GM18507 (cell line): ENCODE measurements at places on chromosomes 7 and 10.

DNA sequence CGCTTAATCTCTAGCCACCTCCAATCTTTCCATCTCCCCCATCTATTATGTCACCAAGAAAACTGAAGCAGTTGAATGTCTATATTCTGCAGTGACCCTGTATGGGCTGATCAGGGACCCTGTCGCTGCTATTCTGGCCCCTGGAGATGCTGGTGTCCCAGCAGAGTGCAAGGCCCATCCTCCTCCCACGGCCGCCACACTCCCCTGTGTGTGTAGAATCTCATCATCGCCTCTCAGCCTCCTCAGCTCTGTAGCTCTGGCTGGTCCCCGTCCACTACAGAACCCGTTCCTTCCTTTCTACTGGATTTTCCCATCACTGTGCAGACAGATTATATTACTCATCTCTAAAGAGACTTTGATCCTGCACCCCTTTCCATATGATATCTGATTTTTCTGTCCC, 235.8 kb upstream of the PFKP start:
- no peak for DNase-seq

- DNase-seq = no peak
These were observed 82.0 kb downstream of the ARL4A start for GRCh38 chr7:12769444-12769843.

- DNase-seq = no peak
These were observed 9.6 kb upstream of the ZNF783 start for GRCh38 chr7:149252378-149252777.

DNA sequence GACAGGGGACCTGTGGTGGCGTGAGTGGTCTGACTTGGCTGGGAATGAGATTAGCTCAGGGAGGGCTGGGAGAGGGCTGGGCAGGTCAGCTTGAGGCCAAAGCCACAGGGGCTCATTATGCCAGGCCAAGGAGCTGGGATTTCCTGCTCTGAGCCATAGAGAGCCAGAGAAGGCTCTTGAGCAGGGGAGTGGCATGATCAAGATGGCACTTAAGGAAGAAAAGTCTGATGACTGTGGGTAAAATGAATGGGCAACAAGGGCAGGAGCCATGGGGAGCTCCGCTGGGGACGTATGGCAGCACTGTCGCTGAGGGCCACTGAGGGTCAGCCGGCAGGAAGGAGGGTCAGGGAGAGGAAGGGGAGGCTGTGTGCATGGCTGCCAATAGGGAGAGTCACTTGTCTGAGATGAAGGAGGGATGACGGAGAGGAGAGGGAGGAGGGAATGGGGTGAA, 5.8 kb downstream of the ANTXRL start:
- DNase-seq = no peak

GRCh38 chr10:47378183-47378510, 5.9 kb downstream of the ZNF488 start:
- no peak for DNase-seq

DNA sequence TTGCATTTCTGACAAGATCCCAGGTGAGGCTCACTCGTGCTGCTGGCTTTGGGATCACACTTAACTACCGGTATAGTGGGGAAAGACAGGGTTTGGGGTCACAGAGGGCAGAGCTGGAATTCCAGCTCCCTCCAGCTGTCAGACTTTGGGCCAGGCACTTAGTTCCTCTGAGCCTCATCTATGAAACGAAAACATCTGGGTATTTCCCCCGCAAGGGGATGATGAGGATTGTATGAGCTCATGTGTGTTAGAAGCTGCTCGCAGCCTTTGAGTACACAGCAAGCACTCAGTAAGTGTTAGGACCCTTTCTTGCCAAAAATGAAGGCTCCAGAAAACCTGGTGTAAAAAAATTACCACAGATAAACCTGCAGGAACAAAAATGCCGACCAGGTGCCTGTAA, 66.1 kb downstream of the PRPF18 start:
- DNase-seq = no peak

DNA sequence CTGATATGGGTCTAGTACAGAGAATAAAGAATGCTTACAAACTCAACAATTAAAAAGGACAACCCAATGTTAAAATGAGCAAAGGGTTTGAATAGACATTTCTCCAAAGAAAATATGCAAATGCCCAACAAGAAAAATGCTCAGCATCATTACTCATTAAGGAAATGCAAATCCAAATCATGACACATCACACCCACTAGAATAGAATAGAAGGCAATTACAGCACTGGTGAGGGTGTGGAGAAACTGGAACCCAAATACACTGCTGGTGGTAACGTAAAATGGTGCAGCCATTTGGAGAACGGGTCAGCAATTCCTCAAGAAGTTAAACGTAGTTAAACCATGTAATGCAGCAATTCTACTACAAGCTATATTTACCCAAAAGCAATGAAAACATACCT, 53.8 kb downstream of the KDM7A start:
- DNase-seq = no peak

DNA sequence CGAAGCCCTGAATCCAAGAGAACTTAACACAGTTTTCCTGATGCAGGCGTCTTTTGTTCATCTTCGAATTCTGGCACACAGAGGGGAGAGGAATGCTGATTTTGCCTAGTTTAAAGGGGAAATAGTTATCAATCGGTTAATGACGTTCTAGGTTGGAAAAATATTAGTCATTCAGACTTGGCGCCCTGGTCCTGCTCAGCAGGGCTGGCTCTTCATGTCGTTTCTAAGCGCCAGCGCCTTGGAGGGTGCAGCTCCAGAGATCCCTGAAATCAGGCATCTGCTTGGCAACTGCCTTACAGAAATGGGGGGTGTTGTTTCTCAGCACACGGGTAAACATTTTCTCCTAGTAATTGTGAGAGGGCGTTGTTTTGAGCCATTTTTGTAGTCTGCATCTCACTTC, 1.3 kb upstream of the PRTFDC1 start:
- DNase-seq = no peak

DNA sequence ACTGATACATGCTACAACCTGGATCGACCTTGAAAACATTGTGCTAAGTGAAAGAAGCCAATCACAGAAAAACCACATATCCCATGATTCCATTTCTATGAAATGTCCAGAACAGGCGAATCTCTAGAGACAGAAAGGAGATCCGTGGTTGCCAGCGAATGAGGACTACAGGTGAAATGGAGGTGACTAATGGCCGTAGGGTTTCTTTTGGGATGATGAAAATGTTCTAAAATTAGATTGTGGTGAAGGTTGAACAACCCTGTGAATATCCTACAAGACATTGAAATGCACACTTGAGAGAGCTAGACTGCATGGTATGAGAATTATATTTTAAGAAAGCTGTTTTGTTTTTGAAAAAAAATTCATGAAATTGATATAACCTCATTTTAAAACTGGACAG, 188.5 kb upstream of the PLXNA4 start:
- no peak for DNase-seq

GRCh38 chr10:115762029-115762428, 511.0 kb downstream of the GFRA1 start:
- DNase-seq = no peak

DNA sequence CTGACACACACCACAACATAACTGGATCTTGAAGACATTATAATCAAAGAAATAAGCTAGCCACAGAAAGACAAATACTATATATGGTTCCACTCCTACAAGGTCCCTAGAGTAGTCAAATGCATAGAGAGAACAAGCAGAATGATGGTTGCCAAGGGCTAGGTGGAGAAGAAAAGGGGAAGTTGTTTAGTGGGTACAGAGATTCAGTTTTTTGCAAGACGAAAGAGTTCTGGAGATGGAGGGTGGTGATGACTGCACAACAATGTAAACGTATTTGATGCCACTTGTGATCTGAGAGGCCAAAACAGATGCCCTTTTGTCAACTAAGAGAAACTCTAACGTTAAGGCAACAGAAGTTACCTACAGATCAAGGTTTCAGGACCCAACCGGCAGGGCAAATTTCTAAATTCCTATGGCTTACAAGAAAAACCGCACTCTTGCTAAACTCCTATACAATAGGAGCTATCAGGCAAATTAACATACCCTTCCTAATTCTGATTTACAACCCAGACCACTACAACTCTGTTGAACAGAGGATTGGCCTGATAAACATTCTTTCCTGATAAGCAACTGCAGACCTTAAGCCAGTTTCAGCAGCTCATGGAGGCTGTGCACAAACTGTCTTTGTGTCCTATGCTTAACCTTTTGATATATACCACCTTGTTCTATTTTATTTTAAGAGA, 69.0 kb downstream of the FAM107B start:
- DNase-seq = no peak

DNA sequence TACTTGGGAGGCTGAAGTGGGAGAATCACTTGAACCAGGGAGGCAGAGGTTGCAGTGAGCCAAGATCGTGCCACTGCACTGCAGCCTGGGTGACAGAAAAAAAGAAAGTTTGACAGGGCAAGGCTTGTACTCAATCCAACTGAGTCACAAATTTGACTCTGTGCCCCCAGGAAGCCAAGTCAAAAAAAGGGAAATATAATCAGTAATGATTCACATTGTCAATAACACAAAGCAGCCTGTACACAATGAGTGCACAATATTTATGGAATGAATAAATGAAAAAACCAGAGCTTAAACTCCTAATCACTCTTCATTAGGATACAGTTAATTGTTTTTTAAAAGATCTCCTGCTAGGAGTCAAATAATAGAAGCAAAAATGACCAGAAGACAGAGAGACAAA, 6.4 kb downstream of the NAPEPLD start:
- DNase-seq = no peak

DNA sequence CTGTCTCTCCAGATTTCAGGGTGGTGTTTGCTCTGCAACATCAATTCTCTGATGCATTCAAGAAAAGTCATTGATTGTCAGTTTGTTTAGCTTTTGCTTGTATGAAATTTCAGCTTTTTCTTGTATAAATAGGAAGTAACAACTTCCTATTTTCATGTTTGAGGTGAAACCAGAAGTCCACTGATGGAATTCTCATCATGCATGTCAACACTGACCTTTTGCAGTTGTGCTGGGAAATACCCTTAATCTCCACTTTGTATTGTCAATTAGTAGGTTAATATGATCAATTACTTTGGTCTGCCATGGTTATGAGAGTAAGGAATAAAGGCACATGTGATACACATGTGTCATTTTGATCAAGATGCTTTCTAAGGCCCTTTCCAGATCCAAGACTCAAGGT, 208.8 kb upstream of the HPS1 start:
- no peak for DNase-seq

GRCh38 chr10:1149793-1150637, 93.8 kb downstream of the WDR37 start:
- DNase-seq = no peak

- no peak for DNase-seq
These were observed 77.0 kb upstream of the GSDME start for GRCh38 chr7:24834128-24834798.

DNA sequence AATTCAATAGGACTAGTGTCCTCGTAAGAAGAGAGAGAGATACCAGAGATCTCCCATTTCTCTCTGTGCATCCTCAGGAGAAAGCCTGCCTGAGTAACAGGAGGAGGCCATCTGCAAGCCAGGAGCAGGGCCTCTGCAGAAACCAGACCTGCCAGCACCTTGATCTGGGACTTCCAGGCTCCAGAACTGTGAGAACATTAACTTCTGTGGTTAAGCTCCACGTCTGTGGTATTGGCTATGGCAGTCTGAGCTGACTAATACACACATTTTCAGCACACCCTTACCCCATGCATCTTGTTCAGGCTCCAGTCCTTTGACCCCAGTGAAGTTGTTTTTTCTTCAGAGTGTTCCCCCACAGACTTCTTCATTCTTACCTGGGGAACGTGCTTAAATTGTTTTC, 3.1 kb upstream of the CRTAC1 start:
- DNase-seq = no peak

DNA sequence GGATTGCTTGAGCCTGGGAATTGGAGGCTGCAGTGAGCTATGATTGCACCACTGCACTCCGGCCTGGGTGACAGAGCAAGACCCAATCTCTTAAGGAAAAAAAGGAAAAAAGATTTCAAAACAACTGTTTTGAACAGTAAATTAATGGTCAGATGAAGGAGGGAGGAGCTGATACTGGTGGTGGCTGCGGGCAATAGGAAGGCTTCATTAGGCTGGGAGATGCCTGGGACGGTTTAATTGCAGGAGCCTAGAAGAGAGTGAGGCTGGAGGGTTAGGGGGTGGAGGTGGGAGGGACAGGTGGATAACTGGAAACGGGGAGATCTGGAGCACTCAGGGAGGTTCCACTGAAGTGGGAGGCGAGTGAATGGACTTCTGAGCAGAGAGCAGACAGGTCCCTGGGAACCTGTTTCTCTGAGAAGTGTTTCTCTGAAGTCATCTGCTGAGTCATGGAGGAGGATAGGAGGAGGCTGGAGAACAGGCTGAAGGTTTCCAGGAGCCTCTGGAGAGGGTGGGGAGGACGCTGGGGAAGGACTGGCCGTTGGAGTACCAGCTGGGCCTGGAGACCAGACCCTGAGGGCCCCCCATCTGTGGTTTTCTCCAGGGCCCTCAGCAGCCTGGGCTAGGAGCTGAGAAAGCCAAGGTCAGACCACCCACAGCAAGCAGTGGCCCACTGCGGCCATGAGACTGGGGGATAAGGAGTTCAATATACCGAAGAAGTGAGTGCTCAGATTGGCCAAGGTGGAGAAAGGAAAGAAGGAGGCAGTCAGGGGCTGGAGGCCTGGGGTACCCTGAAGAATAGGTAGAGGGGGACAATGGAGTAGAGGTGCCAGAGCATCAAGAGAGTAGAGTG, 14.4 kb upstream of the YWHAG start:
- no peak for DNase-seq

- DNase-seq = no peak
These were observed 198.8 kb downstream of the MTERF1 start for GRCh38 chr7:91681718-91682117.

DNA sequence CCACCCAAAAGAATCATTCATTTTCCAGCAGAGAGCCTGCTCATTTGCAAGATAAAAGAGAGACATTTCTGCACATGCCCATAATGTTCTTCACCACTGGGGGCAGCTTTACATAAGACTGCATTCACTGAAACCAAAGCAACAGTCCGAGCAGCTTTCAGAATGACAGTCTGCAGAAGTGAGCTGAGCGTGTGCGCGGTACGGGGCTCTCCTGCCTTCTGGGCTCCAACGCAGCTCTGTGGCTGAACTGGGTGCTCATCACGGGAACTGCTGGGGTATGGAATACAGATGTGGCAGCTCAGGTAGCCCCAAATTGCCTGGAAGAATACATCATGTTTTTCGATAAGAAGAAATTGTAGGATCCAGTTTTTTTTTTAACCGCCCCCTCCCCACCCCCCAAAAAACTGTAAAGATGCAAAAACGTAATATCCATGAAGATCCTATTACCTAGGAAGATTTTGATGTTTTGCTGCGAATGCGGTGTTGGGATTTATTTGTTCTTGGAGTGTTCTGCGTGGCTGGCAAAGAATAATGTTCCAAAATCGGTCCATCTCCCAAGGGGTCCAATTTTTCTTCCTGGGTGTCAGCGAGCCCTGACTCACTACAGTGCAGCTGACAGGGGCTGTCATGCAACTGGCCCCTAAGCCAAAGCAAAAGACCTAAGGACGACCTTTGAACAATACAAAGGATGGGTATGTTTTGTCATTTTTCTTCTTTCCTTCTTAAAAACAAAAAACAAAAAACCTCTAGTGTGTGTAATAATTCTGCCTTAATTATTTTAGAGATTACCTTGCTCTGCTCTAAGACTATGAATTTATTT, at the start of gene LRRTM3:
Gene LRRTM3, plus strand, starts transcription at position 141 of the 820 bp plus-strand sequence.
- peak; percentile 20 for DNase-seq

GRCh38 chr10:112792487-112793201, 157.4 kb upstream of the TCF7L2 start:
- DNase-seq = no peak
